ENCODE measurements at places on chromosomes 4 and X.

- DNase-seq = no peak
Observed at GRCh38 chr4:158376106-158376840, 145.4 kb upstream of the RXFP1 start.

GRCh38 chrX:30786374-30786773 is 102.7 kb downstream of the TAB3 start:
- no peak for DNase-seq

- no peak for DNase-seq
Observed at GRCh38 chr4:24730256-24731001, 64.9 kb upstream of the SOD3 start.

DNA sequence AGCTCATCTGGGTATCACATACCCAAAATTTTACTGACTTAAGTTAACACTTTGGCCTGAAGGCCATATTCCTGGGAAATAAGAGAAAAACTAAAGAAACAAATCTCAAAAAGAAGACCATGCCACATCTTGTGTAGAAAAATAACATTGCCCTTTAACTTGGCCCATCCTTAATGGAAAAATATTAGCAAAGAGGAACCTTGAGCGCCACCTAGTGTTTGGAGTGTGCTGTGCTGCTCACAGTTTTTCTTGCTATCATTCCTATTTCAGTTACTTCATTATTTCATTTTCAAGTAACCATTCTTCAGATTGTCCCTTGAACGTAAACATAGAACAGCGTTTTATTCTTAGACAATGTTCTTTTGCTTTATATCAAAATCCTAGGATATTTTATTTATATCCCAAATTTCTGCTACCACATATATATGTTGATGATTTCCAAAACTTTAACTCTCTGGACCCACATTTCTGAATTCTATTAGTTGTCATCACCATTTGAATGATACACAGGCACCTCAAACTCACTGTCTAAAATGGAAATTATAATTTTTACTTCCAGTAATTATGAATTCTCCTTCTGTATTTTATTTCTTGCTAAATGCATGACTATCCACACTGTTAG is 999.0 kb upstream of the ADGRL3 start:
- peak; percentile 68 for DNase-seq

DNA sequence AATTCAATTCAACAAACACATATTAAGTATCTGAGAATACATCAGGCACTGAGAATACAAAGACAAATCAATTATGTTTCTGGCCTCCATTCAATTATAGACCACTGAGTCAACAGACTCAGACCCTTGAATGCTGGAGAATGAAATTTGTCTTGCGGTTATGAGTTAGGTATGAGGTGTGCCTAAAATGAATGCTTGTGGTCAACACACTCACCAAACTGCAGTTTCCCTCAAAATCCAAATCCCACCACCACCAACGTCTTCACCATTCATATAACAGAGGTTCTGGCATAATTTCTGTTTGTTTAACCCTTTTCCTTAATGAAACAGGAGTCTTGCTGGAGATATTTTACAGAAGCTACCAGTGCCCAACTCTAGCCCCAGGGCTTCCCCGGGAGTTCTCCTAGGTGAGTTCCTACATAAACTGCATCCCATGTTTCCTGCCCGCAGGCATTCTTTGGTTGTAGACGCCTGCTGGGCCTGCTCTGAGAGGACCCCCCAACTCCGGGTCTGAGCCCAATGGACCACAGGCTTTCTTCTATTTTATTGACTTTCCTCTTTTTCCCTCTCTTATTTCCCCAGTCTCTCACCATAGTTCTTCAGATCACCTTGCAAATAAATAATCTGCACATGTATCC is 119.2 kb downstream of the DDX53 start:
- no peak for DNase-seq

- DNase-seq = no peak
Observed at GRCh38 chrX:153878969-153879653, 6.9 kb downstream of the L1CAM start.

GRCh38 chrX:110915111-110915510 is 119.5 kb upstream of the CHRDL1 start:
- no peak for DNase-seq

DNA sequence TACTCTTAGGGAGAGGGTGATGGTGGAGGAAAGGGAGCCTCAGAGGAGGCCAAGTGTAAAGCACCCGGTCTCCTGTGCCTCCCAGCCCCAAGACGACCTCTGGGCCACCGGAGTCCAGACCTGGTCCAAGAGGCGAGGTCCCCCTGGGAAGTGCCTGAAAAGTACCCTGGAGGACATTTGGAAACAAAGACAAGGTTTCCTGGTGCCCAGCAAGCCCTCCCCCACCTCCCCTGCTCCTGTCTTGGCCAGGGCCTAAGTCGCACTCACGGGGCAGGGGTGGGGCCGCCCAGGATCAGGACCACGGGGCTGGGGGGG is 532 bp upstream of the SH3BP2 start:
- no peak for DNase-seq

GRCh38 chr4:47612116-47613023 is 127.3 kb downstream of the ATP10D start:
- DNase-seq = no peak

GRCh38 chr4:82954212-82954611 is 53.7 kb downstream of the THAP9 start:
- DNase-seq = no peak

GRCh38 chr4:27716693-27717430 is 856.2 kb downstream of the STIM2 start:
- no peak for DNase-seq

- DNase-seq = no peak
Observed at GRCh38 chrX:2751291-2751690, 549 bp upstream of the XG start.

GRCh38 chr4:2902126-2902525 is 58.5 kb downstream of the ADD1 start:
- no peak for DNase-seq

DNA sequence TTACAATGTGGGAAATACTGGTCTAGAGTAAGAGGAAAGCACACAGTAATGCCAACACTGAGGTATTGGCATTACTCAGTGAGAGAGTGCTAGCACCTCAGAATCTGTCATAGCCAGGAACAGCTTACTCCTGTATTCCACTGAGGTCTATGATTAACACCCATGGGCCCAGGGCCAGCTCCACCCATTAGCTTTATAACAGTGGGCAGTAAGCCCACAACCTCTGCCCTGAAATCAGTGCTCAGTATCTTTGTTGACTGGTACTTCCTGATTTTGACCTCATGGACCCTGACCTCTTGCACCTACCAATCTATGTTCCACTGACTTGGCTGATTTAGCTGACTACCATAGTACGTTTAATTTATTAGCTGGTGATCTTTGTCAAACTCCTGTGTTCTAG is 56.1 kb downstream of the LANCL3 start:
- no peak for DNase-seq

DNA sequence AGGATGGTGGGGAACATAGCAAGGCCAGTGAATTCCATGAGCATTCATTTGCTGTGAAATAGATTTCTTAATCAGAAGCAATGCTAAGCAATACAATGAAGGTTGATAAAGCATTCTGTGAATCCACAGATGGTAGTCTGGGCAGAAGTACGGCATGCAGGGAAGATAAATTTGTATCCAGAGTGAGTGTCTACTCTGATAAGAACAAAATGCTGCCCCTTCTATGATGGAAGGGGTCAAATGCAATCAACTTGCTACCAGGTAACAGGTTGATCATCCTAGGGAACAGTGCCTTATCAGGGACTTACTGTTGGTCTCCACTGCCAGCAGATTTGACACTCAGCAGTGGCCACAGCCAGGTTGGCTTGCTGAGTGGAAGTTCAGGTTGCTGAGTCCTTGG is 189.4 kb downstream of the MAB21L2 start:
- DNase-seq = no peak

DNA sequence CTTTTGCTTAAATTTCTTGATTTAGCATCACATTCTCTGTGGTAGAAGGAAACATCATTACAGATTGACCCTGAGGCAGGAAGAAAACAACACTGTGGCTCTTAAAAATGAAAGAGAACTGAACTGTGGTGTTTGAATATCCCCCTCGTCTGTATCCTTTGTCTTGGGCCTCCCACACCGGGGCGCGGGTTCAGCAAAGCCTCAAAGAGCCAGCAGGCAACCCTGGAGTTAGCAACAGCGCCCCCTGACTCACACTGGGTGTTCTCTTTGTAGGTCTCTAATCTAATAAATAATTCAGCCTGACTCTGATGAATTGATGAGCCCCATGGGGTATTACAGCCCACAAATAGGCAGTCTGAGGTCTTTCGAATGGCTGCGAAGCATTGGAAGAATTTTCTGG is 46.1 kb upstream of the CTSO start:
- no peak for DNase-seq

DNA sequence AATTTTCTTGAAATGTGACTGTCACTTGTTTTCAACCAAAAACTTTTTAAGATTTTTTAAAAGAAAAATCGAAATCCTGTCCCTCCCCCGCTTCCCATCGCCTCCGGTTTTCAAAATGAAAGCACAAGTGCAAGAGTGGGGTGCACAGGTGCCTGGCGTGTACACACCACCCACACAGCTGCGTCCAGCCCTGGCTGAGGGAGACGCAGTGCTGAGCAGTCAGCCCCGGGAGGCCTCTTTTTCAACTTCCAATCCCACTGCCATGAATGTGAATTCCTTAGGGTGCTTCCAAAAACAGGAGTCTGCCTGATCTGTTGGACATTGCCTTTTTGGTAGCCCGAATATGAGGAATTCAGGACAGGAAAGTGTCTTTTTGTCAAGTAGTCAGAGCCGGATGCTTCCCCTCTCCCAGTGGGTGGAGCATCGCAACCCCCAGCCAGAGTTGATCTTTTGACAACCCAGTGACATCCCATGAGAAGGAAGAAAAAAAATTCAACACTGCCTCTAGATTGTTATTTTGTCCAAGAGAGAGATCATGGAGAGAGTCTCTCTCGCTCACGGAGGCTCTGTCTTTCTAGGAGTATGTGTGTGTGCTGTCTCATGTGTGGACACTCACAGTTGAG is 8.9 kb downstream of the PRRG3 start:
- no peak for DNase-seq

- no peak for DNase-seq
Observed at GRCh38 chrX:67426946-67427345, 116.9 kb upstream of the AR start.

- DNase-seq = no peak
Observed at GRCh38 chrX:118552121-118552900, 56.7 kb downstream of the DOCK11 start.

- no peak for DNase-seq
Observed at GRCh38 chr4:80266902-80267380, 477 bp downstream of the FGF5 start.

GRCh38 chr4:81459228-81459627 is 12.5 kb downstream of the RASGEF1B start:
- DNase-seq = no peak

DNA sequence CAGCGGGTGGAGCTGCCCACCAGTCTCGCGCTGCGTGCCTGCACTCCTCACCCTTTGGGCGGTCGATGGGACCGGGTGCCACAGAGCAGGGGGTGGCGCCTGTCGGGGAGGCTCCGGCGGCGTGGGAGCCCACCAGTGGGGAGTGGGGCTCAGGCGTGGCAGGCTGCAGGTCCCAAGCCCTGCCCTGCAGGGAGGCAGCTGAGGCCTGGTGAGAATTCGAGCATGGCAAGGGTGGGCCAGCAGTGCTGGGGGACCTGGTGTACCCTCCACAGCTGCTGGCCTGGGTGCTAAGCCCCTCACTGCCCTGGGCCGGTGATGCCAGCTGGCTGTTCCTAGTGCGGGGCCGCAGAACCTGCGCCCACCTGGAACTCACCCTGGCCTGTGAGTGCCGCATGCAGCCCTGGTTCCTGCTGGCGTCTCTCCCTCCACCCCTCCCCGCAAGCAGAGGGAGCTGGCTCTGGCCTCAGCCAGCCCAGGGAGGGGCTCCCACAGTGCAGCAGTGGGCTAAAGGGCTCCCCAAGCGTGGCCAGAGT is 746.6 kb upstream of the PABPC4L start:
- DNase-seq = no peak

DNA sequence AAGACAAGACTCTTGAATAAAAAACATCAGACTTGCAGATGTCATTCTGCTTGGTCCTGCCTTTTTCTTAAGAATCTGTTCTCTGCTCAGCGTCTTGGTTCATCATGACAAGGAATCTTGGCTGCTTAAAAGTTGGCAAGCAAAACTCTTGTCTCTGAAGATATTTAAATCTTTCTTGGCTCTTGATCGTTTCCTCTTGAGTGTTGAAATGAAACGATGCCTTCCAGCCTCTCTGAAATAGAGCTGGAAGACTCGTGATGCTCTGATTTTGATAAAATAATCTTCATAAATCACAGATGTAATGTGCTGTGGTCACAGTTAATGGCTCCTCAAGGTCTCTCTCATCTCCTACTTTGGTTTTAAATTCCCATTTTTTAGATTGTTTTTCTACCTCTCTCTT is 39.9 kb upstream of the TMEM192 start:
- DNase-seq = no peak

GRCh38 chrX:14963447-14964236 is 90.4 kb downstream of the MOSPD2 start:
- no peak for DNase-seq

All from NCI-H510A treated with DMSO at 0.1 percent for 48 hours (cell line).